ENCODE measurements at places on chromosomes 5 and 9. TPM values are rescaled to one million over a fixed set of nuclear protein-coding genes. Genes with fewer than 3 reads are reported as not detected.

The OTULIN gene
- 46.4 TPM for total RNA-seq

DNA sequence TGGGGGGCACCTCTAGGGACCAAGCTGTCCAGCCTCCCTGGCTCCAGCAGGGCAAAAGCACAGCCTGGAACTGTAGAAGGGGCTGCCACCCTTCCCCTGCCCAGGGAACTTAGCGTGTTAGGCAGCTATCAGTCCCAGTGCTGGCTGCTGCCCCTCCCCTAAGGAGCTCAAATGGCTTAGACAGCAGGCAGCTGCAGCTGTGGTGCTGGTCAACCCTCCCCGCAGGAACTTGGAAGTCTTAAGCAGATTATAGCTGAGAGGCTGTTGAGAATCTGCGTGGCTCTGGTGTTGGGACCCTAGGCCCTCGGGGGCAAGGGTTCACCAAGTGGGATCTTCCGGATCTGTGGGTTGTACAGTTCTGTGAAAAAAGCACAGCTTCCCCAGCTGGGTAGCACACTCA, 536.5 kb upstream of the CDH10 start:
- no peak for DNase-seq

DNA sequence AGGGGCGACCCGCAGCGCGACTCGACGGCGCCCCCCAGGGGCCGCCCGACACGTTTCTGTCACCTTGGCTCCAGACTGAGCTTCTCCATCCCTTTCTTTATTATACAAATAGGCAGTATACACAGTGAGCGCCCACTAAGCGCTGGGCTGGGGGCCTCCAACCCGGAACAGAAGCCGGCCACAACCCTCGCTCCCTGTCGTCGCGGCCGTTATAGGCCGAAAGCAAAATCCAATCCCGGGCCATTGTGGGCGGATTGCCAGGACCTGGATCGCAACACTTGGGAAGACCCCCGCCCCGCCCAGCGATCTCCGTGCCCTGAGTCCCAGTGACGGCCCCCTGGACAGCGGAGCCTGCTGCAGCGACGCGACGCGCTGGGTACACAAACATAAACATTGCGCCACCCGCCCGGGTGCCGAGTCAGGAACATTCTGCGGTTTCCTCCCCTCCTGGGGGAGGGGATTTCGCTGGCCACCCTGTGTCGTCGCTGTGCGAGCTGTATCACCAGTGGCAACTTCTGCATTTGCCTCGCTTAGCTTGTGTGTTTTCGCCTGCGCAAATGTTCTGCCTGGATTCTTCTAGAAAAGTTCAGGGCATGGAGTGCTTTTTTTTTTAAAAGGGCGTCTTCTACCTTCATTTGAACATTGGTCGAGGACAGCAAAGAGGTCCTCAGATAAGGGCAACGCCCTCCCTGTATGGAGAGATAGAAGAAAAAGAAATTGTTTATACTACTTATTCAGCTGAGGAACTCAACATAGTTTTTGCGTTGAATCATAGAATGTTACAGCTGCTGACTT, 1.3 kb upstream of the DUSP1 start:
- DNase-seq = peak; percentile 79

- DNase-seq = no peak
These were observed 45.2 kb downstream of the SEMA5A start for GRCh38 chr5:9500625-9501024.

GRCh38 chr5:159764283-159765134, 151.8 kb upstream of the ADRA1B start:
- peak; percentile 30 for DNase-seq

The DRD1 gene
- not detected for total RNA-seq

DNA sequence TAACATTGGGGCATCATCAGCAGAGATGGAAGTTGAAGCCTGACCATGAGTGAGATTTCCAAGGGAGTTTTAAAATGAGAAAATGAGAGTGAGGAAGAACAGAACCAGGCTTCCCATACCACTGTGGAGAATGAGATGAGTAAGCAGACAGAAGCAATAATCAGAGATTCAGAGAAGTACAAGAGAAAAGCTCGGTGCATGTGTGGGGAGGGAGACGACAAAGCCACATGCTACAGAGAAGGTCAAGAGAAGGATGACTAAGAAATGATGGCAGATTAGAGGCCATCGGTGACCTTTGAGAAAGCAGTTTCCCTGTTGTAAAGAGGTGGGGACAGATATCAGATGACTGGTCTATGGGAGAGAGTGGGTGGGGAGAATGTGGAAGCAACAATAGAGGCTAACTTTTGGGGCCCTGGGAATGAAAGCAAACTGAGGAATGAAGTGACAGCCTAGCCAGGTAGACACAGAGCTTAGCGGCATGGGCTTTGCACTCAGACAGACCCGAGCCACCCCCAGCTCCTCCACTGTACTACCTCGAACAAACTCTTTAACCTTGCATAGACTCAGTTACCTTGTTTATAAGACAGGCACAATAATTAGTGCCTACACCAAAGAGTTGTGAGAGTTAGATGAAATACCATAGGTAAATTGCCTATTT, 207.7 kb downstream of the PIK3R1 start:
- peak; percentile 13 for DNase-seq

DNA sequence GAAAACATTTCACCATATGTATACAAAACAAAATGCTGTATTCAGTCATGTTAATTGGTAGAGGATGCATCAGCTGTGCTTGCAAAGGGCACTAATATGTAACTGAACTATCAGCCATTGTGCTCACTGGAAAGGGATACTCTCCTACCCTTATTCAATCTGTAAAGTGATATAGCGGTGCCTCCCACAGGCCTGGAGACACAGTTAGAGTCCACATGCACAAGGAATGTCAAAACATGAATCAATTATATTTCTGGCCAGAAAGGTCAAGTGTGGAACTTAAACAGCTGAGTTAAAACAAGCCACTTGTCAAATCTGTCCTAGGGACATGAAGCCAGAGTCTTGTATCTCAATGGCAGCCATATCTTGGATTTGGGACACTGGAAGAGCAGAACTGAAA, 71.2 kb upstream of the IZUMO3 start:
- no peak for DNase-seq

DNA sequence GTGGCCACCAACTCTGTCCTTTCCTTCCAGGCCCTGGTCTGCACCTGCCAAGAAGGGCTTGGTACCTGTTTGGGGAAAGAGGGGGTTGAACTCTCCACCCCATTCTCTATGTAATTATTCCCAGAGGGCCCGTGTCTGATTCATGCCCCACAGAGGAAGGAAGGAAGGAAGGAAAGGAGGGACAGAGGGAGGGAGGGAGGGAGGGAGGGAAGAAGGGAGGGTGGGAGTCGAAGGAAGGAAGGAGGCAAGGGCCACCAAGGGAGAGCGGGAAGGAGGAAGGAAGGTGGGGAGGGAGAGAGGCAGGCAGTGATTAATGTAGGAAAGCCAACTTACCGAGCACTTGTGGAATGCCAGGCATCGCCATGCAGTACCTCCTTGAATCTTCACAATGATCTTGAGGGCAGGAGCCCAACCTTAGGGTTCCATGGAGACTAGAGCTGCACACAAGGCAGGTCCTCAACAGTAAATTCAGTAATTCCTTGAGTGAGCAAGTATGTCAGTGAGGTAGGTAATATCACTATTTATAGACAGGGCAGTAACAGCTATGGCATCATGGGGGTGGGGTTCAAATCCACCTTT, 75.8 kb downstream of the FGF18 start:
- DNase-seq = no peak

GRCh38 chr5:156675395-156675794, 174.7 kb upstream of the PPP1R2B start:
- DNase-seq = no peak

DNA sequence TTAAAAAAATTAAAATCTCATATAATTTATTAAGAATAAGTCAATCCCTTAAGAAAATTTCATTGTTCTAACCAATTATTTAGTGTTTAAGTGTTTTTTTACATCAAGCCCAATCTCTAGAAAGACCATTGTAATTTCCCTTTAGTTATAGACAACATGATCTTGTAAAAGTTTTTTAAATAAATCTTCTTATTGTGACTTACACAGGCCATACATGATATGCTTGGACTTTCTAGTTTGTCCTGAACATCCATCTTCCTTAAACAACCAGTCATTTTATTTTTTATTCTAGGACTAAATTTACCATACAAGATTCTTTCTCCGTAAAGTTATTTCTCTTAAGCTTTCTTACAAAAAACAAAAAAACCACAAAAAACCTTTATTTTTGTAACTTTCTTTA, 126.5 kb upstream of the MAST4 start:
- DNase-seq = no peak

DNA sequence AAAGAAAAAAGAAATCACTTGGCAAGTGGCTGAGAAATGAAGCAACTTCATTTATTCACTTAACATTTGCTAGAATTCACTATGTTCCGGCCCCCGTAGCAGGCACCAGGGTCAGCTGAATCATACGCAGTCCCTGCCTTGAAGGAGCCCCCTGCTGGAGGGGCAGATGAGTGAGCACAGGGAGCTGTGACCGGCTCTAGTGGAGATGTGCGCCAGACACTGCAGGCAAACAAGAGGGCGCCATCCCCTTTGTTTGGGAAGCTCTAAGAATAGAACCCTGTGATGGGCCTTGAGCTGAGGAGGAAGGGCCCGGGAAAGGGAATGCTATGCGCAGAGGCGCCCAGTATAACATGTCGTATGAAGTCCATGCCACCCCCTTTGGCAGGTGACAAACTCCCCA, 20.2 kb upstream of the RPL26L1 start:
- DNase-seq = peak; percentile 17

The PCDHB8 gene
- total RNA-seq = not detected

- DNase-seq = no peak
These were observed 711.0 kb downstream of the TLE4 start for GRCh38 chr9:80282766-80283165.

The ARHGAP26 gene
- total RNA-seq = 19.5 TPM

GRCh38 chr9:16704116-16705110, 166.1 kb downstream of the BNC2 start:
- DNase-seq = no peak

DNA sequence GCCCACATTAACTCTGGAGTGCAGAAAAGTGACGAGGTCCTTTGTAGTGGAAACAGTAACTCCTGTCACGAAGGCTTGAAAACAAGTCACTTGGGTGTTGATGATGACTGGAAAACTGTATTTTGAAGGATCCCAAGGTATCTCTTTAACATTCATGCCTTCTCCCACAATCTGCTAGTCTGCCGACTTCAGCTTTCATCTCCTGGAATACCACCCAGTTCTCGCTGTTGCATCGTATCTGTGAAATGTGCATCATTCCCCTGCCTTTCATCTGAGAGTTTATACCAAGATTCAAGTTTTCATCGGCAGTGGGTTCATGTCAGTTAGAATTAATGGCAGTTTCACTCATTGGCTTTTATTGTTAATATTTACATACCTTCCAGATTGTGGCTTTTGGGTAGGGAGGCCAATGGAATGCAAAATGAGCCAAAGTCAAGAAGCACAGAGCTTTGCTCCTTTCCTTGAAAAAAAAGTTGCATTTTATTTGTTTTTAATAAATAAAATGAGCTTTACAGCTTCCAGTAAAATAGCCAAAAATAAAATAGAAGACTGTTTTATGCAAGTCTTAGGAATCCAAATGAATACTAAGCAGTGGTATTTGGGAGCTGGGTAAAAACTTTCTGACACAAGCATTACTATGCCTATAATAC, 575.2 kb upstream of the WWC1 start:
- no peak for DNase-seq

The COL23A1 gene
- total RNA-seq = not detected

The RNF183 gene
- total RNA-seq = not detected

The TCF7 gene
- total RNA-seq = 92.3 TPM

GRCh38 chr9:135062254-135062653, 25.2 kb upstream of the OLFM1 start:
- no peak for DNase-seq

GRCh38 chr5:170562166-170562874, 58.5 kb downstream of the KCNIP1 start:
- no peak for DNase-seq

The PCDHB6 gene
- not detected for total RNA-seq

GRCh38 chr9:129509533-129509928, 111.4 kb downstream of the C9orf50 start:
- DNase-seq = no peak

DNA sequence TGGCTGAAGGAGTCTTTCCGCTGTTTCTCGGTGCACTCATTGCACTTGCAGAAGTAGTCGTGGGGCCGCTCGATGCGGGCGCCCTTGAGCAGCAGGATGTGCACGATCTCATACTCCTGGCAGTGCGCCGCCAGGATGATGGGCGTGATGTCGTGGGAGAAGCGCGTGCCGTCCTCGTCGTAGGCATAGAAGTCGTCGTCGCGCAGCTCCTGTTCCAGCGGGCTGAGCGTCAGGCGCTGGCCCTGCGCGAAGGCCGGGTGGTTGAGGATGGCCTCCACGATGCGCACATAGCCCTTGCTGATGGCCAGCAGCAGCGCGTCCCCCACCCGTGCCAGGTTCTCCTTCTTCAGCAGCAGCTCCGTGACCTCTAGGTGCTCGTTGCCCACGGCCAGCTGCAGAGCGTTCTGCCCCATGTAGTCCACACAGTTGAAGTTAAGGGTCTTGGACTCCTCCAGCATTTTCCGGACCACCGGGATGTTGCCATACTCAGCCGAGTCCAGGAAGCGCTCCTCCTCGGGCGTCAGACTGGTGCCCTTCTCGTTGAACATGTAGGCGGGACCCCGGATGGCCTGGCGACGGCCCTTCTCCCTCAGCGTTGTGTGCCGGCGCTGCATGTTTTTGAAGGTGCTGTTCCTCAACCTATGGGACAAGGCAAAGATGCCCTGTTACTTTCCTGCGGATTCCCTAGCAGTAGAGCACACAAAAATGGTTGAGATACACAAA, 8.4 kb downstream of the TRPC7 start:
- no peak for DNase-seq

- DNase-seq = no peak
These were observed 91.8 kb downstream of the OXCT1 start for GRCh38 chr5:41778410-41778809.

GRCh38 chr5:72465066-72465465, 42.1 kb downstream of the ZNF366 start:
- DNase-seq = no peak

The LCN9 gene
- not detected for total RNA-seq

GRCh38 chr5:73321757-73322436, 126.7 kb downstream of the FOXD1 start:
- no peak for DNase-seq

- no peak for DNase-seq
These were observed 9.1 kb downstream of the UNC5A start for GRCh38 chr5:176819476-176819875.

The PCDH12 gene
- total RNA-seq = 0.43 TPM

The SV2C gene
- not detected for total RNA-seq

- no peak for DNase-seq
These were observed 303.2 kb downstream of the ACTL7B start for GRCh38 chr9:108552459-108553040.

DNA sequence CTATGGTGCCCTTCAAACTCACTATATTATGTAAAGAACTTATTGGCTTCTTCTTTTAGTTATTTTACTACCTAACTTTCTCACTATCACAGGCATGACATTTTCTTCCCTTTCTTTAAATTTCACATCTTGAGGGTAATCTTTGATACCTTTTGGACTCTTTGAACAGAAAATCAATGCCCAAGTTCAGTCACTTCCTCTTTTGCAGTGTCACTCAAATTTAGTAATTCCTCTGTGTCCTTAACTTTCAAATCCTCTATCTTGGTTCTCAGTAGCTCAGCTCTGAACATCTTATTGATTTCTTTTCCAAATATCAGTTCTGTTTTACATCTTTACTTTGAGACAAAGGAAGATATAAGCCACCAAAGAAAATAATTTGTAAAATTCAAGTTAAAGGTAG, 25.5 kb downstream of the CNTLN start:
- no peak for DNase-seq

The PAEP gene
- not detected for total RNA-seq
